Chondrocyte (in vitro differentiated cells): ENCODE measurements at places on chromosomes 6 and 20. TPM values are rescaled to one million over a fixed set of nuclear protein-coding genes. Genes with fewer than 3 reads are reported as not detected.

CLVS2 gene
- total RNA-seq, result not detected in 3 replicates

GRCh38 chr6:143283887-143284645 lies 166.4 kb downstream of the ADAT2 start:
- DNase-seq, result no peak

GRCh38 chr20:32737371-32738223 lies 5.7 kb downstream of the COMMD7 start:
- DNase-seq, result no peak

EPB41L1 gene
- total RNA-seq, result 41.1 to 42.7 TPM (median 42.1 TPM) in 3 replicates

DNA sequence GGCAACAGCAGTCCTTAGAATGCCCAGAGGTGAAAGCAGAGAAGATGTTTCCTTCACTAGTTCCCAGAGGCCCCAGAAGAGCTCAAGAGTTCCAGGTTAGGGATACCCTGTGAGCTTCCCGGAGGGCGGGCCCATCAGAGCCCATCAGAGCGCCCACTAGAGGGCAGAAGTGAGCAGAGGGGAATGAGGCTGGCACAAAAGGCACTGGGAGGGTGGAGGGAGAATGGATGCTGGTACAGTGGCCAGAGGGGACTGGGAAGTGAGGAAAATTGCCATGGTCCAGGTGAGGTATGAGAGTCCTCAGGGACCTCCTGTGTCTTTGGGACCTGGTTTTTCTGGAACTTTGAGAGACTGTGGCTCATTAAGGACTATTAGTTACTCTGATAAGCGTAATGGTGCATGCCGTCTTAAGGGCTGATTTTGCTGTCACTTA lies 57.3 kb downstream of the LINC00237 start:
- no peak for DNase-seq

DNA sequence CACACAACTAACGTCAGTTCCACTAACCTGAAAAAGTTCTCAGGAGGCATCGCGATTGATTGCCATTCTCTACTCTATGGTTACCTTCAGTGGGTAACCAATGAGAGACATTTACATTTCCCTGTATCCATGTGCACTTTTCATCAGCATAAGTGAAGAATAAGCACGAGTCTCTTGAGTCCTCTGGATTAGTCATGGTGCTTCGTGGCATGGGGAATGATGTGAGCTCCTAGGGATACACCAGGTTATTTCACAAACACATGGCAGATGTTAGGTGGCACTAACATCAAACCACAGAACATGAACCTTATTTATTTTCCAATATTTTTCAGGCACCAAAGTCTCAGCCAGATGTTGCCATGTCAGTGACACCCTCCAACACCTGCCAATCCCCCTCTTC lies 64.0 kb downstream of the FYN start:
- no peak for DNase-seq

DNA sequence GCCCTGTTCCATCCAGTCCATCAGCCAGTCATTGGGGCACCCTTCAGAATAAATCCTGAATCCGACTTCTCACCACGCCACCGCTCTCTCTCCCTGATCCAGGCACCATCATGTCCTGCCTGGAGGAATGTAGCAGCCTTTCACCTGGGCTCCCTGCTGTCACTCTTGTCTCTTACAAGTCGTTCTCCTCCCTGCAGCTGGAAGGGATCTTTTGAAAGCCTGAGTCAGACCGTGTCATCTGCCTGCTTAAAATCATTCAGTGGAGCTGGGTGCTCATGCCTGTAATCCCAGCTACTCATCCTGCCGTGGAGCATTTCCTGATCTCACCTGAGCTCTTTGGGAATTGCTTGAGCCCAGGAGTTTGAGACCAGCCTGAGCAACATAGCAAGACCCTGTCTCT lies 19.2 kb upstream of the KCNG1 start:
- no peak for DNase-seq

MRPL14 gene
- 35.1 to 38.7 TPM (median 35.5 TPM) in 3 replicates for total RNA-seq

DNA sequence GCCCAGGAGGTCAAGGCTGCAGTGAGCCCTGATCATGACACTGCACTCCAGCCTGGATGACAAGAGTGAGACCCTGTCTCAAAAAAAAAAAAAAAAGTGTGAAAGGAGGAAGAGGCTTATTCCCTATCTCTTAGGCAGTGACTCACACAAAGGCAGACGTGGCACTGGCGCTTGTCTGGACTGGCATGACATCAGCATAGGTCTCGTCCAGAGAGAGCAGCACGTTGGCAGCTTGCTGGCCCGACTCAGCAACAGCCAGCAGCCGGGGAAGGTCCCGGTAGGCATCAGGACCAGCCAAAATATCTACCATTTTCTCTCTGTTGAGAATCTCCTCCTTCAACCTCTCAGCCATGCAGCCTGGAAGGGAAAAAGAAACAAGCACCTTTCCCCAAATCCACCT lies 14.1 kb downstream of the CDK5RAP1 start:
- no peak for DNase-seq

GRCh38 chr6:36843170-36843569 lies 3.9 kb upstream of the CPNE5 start:
- DNase-seq, result no peak

GRCh38 chr20:47406849-47407682 lies 50.6 kb upstream of the ZMYND8 start:
- DNase-seq, result no peak
